ENCODE measurements at places on chromosomes 16 and 17.

DNA sequence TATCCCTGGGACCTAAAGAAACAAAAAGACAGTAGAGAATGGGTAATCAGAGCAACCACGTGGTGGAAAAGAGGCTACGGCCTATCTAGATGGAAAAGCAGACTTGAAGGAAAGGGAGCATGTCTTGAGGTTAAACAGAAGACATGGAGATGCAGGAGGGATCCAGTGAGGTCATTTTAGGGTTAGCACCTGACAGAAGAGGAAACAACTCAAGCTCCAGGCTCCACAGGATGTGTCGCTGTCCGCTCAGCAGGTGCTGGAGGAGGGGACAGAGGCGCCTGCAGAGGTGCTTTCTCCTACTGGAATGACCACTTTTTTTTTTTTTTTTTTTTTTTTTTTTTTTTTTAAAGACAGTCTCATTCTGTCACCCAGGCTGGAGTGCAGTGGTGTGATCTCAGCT is 47.5 kb upstream of the CLEC3A start:
- DNase-seq: no peak

- no peak for DNase-seq
These were observed 136.6 kb upstream of the RPH3AL start for GRCh38 chr17:488993-489757.

GRCh38 chr16:66260522-66261254 is 105.8 kb upstream of the CDH5 start:
- DNase-seq: no peak

GRCh38 chr17:77307479-77308198 is 166.9 kb downstream of the SEC14L1 start:
- no peak for DNase-seq

GRCh38 chr17:80968602-80969029 is 23.0 kb upstream of the CHMP6 start:
- DNase-seq: peak; percentile 95

GRCh38 chr16:2469399-2470233 is 1.5 kb upstream of the NTN3 start:
- peak; percentile 38 for DNase-seq

- DNase-seq: no peak
These were observed 2.9 kb upstream of the CACNG3 start for GRCh38 chr16:24253192-24253591.

- DNase-seq: no peak
These were observed 23.4 kb downstream of the PGS1 start for GRCh38 chr17:78401891-78402290.
